Mucosa of gallbladder (tissue), 1 donor: ENCODE measurements at places on chromosomes 11 and 22.

GRCh38 chr22:44793506-44794172 lies 41.3 kb downstream of the ARHGAP8 start:
- DNase-seq = no peak

- DNase-seq = peak; percentile 94
Measured at GRCh38 chr11:66981976-66982578, 7.0 kb downstream of the C11orf86 start.

DNA sequence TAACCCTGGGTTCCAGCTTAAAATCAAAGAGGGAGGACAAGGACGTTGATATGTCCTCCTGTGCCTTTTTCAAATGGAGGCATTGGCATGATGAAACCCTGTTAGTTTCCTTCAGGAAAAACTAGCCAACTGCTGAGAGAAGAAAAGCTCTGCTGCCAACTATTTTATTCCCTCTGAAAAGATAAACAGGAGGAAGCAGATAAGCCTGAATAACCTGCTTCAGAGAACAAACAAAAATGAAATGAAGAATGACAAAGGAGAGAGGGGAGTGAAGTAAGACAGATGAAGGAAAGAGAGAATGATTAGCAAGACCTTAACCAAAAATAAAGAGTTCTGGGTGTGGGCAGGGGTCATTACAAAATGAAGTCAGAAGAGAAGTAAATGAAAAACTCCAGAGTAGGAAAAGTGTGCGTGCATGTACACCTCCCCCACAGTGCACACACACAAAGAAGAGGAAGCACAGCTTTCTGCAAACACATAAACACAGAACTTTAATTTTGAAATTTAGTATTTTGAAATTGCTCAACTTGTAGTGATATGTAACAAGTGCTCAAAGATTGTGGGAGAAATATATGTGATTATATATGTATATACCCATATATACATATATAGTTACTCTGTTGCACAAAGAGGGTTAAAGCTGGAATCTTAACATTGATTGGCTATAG lies 332.2 kb downstream of the LUZP2 start:
- no peak for DNase-seq

- DNase-seq = peak; percentile 85
Measured at GRCh38 chr11:61947486-61948210, 2.5 kb upstream of the BEST1 start.

DNA sequence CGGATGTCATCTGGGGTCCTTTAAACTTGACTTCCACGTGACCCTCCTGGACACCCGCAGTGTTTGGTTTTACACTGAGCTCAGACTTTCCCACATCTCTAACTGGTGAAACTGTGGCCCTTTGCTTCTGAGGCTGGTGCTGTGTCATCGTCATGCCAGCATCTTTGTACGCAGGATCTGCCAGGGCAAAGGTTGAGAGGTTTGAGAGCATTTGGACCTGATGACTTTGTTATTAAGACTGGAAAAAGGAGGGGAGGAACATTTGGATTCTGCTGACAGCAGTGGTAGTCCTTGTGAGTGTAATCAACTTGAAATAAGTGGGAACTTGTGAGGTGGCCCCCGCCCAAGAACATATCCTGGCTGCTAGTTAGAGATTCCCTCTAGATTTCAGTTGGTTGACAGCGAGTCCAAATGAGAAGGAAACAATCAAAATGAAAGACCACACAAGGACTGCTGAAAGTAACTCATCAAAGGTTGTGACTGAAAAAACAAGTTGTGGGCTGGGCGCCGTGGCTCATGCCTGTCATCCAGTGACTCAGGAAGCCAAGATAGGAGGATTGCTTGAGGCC lies 102.5 kb downstream of the KIAA1671 start:
- no peak for DNase-seq

DNA sequence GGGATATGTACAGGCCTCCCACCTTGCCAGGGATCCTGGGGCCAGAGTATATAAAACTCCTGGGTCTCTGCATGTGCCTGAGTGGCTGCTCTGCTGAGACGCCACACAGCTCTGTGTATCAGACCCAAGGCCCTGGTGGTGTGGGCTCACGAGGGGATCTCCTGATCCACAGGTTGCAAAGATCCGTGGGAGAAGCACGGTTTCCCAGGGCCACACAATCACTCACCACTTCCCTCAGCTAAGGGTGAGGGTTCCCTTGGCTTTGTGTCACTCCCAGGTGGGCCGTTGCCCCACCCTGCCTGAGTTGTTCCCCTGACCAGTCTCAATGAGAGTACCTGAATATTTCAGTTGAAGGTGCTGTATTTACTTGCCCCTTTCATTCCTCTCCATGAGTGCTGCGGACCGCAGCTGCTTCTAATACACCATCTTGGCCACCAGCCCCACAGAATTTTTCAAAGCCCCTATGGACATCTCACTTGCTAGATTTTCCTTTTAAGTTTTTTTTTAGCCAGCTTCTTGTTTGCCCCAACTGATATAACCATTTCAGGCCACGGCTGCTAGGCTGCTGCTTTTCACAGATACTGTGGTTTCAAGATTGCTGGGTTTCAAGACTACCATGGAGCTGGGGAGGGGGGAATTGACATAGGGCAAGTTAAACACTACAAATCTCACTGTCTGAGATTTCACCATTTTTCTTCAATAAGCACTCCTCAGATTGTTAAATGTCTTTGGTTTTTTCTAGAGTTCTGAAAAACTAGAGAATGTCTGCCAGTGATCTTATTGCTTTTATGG lies 13.7 kb upstream of the DEPDC7 start:
- DNase-seq = no peak

GRCh38 chr11:112128483-112129121 lies 35.3 kb downstream of the IL18 start:
- peak; percentile 67 for DNase-seq

DNA sequence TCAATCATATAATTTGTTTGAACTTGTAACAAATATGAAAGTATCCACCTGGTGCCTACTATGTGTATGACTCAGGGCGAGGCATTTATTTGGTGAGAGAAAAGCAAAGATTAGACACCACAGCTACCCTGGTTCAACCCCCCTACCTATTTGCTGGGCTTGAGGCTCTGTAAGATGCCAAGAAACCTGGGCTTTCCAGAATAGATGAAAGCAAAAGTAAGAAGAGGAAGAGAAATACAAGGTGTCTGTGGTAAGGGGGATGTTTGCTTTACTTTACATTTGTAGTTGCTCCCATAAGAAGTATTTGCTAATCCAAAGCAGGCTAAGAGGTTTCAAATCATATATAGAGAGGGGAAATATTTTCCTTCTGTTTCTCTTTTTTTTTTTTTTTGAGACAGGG lies 61.7 kb downstream of the DDI1 start:
- no peak for DNase-seq

- no peak for DNase-seq
Measured at GRCh38 chr11:30365793-30366517, 43.1 kb downstream of the ARL14EP start.

DNA sequence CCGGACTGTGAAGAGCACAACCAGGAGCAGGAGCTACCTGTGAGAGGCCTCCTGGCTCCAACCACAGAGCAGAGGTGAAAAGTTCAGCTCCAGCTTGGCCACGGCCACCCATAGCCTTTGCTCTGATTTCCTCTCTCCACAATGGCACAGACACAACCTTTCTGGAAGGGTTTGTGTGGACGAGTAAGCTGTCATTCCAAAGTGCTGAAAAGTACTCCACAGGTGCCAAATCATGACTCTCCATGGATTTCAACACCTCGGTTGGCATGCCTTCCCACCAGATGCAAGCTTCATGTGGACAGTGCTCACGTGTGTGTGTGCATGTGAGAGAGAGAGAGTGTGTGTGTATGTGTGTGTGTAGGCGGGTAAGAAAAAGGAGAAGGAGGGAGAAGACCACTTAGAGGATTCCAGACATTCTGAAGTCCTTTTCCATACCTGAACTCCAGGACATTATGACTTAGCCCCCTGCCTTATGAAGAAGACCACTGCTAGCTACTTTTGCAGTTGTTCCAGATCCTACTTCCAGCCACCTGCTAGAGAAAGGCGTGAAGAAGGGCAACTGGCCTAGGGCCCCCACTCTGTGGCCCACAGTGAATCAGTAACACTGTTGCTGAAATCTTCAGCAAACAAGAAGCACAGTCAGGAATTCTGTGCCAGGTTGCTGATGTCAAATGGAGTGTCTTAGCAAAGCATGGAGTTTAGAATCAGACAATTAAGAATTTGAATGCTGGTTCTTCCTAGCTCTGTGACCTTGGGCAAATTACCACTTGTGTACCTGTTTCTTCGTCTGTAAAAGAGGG lies 13.9 kb upstream of the NAV2 start:
- no peak for DNase-seq

DNA sequence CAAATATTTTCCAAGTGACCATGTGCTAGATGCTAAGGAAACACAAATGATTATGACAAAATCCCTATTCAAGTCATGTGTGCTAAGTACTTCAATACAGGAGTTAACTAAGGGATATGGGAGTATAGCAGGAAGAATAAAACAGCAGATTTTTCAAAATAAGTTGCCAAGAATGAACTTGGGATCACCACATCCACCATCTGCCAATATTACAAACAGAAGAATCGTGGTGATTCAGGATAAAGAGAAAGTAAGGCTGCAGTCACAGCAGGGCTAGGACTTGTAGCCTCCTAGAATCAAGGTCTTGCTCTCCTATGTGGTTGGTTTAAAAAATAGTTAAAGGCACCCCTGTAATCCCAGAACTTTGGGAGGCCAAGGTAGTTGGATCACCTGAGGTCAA lies 34.3 kb downstream of the MRTFA start:
- no peak for DNase-seq

- no peak for DNase-seq
Measured at GRCh38 chr22:45579806-45580725, 77.4 kb downstream of the FBLN1 start.

- DNase-seq = no peak
Measured at GRCh38 chr11:117232911-117233409, 489 bp downstream of the RNF214 start.

- no peak for DNase-seq
Measured at GRCh38 chr11:47912843-47913437, 64.8 kb upstream of the NUP160 start.

DNA sequence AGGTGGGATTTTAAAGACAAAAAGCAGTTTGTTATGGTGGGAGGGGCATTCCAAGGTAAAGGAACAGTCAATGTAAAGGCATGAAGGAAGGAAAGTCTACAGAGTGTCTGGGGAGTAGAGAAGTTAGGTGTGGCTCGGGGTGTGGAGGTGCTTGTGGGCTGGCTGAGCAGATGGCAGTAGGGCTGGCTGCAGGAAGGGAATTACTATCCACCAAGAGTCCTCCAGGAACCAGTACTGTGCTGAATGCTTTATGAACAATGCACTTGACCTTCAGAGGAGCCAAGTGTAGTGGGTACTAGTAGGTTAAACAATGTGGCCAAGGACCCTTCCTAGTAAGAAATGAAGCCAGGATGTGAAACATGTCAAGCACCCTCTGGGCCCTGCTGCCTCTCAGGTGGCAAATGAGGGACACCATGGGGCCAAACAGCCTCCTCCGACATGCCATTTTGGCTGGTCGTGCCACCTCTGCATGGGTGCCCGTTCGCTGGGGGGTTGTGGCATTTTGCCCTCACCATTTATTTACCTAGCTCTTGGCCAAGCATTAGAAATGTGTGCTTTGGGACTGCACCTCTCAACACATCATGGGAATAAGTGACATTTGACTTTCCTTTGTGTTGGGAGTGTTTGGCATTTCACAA lies 123.6 kb upstream of the TENM4 start:
- no peak for DNase-seq

DNA sequence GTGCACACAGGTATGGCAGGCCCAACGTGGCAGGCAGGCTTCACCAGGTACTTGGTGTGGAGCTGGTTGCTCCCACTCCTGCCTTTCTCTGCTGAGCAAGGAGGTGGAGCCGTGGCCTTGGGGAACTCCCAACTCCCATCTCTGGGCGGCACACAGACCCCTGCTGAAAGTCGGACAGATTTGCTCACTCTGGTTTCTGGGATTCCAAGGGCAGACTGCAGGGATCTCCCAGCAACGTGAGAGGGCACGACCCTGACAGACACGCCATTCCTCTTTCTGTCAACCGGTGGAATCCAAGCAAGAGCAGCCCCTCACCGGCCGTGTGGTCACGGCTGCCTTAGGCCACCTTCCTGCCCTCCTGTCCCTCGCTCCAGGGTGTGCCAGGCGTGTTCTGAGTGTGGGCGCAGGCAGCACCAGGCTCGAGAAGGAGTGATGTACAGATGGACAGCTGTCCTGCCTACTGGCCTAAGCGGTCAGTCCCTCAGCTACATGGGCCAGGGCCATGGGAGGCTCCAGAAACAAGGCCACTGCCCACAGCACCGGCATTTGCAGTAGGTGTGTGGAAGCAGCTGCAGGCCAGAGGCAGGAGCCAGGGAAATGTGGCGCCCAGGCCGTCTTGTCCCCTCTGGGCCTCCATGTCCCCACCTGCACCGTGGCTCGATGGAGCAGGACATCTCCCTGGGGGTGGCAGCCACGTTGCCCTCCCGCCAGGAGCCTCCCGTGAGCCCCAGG lies 13.7 kb upstream of the PPARA start:
- no peak for DNase-seq

DNA sequence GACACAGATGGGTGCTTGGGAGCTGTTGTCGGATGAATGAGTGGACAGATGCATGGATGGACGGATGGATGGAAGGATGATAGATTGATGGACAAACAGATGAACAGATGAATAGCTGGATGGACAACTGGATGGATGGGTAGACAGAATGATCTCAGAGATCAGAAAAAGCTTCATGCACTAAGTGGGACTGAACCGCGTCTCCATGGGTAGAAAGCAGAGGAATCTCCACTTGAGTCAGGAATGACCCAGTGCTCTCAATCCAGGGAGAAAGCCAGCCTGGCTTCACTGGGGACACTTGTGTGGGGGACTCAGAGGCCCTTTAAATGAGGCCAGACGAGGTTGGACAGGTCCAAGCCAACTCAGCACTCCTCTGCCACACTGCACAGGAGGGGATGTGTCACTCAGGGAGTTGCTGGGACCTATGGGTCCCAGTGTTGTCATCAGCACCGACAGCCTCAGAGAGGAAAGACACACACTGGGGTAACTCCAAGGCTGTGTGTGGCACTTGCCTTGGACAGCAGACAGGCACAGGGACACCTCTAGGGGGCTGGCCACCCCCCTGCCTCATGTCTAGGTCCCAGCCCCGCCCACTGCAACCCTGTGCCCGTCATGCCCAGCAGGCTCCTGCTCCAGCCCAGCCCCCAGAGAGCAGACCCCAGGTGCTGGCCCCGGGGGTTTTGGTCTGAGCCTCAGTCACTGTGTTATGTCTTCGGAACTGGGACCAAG lies 5.6 kb downstream of the IGLL5 start:
- DNase-seq = no peak

DNA sequence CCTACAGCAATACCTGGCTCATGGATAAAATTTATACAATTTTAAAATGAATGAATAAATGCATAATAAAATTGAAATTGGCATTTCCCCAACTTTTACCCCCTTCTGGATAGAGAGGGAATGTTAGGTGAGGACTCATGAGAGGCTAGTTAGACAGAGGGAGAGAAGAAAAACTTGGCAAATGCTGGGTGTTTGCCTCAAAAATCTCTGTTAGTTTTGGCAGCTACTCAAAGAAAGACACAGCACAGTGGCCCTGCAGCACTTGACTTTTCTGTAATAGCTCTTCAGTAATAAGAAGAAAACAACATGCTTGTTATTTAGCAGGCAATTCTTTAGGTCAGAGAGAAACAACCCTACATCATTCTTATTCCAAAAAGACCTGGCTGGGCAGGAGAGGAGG lies 20.7 kb upstream of the IZUMO1R start:
- DNase-seq = no peak

- DNase-seq = no peak
Measured at GRCh38 chr11:121337078-121337477, 44.5 kb downstream of the SC5D start.
